BE2C (cell line): ENCODE measurements at places on chromosomes 1 and 21.

GRCh38 chr1:203492082-203492747 lies 1.7 kb upstream of the OPTC start:
- DNase-seq = no peak

DNA sequence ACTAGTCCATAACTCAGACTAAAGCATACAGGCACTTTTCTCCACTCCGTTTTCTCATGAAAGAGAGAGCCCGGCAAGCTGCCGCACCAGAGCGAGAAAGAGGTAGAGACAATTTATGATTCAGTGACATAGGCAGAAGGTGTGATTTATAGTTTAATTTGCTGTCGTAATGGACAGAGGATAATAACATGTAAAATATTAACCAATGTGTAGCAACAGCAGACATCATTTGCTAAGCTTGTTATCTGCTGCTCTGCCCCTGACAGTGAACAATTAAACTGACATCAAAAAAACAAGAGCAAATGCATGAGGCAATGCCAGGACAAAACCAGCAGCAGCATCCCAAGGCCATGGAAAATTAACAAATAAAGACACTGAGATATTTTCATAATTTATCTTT lies 214.0 kb downstream of the ATG4C start:
- DNase-seq = no peak

- DNase-seq = no peak
Observed at GRCh38 chr1:226702318-226702956, 36.6 kb downstream of the ITPKB start.

GRCh38 chr1:246776923-246777322 lies 52.7 kb downstream of the SCCPDH start:
- no peak for DNase-seq
